ENCODE measurements at places on chromosomes 1 and 21.

GRCh38 chr1:39833121-39833520 lies 44.5 kb upstream of the BMP8B start:
- no peak for DNase-seq

DNA sequence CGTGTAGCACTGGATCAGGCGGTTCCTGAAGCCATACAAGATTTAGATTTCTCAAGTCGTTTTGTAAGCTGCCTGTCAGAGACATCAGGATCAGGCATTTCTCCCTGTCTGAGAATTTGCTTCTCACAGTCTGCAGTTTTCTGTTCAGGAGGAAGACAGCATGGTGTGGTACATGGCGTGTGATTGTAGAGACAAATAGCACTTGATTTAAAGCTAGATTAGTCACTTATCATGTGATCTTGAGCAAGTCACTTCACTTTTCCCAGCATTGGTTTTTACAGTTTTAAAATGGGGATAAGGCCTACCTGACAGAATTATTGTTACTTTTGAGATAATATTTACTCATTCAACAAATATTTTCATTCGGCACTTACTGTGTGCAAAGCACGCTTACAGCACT lies 63.3 kb downstream of the AK4 start:
- no peak for DNase-seq

DNA sequence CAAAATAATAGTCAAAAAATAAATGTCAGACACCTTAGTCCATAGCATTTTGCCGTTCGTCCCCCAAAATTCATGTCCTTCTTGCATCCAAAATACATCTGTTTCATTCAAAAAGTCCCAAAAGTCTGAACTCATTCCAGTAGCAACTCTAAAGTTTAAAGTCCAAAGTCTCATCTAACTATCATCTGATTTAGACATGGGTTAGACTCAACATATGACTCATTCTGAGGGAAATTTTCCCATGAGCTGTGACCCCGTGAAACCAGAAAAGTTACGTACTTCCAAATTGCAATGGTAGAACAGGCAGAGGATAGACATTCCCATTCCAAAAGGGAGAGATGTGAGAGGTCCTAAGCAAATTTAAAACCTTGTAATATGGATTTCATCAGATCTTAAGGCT lies 48.6 kb upstream of the CACHD1 start:
- no peak for DNase-seq

GRCh38 chr1:116855191-116855619 lies 54.5 kb upstream of the PTGFRN start:
- peak; percentile 56 for DNase-seq

GRCh38 chr21:38355992-38356781 lies 99.4 kb downstream of the KCNJ15 start:
- peak; percentile 21 for DNase-seq

- DNase-seq, result no peak
Observed at GRCh38 chr1:22592051-22592450, 28.8 kb downstream of the EPHA8 start.

DNA sequence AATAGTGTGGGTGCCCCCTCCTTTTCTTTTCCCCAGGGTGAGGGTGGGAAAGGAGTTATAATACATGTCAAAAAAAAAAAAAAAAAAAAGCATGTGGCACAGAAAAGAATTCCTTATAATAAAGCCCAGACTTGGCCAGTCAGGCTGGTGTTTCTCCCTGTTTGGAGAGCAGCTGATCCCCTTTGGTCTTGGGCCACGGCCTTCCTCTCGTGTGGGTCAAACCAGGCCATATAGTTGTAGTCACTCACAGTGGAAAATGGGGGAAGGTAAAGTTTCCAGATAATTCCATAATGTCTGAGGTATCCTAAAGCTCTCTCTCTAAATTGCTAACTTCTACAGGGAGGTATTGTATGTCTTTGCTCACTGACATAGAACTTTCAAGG lies 22.0 kb downstream of the CLIC6 start:
- no peak for DNase-seq

Data from pons (tissue), 1 donor.